NCI-H1048 (cell line): ENCODE measurements at places on chromosomes 5 and 9.

DNA sequence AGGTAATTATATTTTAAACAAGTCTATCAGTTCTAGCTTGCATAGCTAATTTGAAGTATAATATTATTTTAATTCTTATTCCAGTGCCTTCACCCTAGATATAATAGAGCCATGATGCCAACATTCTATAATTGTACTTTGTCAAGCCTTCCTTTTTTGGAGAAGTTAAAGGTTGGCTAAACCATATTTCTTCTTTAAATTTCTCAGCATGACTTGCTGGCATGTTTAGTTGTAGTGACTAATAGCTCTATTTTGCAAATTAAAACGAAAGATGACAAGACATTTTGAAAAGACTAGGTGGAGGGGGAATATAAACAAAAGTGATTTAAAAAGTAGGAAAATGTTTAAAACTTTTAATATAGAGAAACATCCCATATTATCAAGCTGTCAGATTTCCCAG is 400.7 kb downstream of the PSAT1 start:
- DNase-seq = no peak

DNA sequence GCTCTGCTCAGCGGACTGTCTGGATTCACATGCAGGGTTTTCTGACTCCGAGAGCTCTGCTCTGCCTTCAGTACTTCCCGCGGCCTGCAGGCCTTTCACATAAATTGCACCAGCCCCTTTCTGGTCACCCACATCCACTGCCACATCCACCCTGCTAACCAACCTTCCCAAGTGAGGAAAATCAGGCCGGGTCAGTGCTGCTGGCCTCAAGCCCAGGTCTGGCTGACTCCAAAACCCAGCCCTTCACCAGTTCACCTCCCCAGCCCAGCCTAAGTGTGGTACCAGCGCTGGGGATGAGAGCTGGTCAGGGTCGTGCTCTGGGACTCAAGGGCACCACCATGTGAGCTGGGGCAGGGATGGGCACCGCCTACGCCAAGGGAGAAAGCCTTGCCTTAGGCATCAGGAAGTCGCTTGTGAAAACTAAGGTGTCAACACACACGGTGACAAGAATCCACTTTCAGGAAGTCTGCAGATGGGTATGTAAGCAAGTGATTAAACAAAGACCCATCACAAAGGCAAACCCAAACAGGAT is 12.3 kb downstream of the LMAN2 start:
- DNase-seq = no peak

DNA sequence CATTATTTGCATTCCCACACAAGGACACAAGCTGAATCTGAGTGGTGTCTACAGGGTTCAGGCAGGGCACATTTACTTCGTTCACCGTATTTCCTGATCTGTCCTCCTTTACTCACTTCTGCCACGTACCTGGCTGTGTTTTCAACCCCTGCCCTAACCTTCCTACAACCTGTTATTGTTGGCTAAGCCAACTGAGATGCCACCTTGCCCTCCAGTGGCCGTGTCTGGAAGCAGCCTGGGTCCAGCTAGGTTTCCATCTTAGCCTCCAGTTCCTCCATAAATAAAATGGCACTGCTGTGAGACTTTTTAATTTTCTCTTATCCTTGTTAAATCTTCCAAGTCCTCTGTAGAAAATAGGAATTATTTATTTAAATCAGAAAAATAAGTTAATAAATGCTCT is 64.8 kb downstream of the ATP10B start:
- no peak for DNase-seq

GRCh38 chr5:112691758-112692157 is 45.9 kb upstream of the APC start:
- no peak for DNase-seq

DNA sequence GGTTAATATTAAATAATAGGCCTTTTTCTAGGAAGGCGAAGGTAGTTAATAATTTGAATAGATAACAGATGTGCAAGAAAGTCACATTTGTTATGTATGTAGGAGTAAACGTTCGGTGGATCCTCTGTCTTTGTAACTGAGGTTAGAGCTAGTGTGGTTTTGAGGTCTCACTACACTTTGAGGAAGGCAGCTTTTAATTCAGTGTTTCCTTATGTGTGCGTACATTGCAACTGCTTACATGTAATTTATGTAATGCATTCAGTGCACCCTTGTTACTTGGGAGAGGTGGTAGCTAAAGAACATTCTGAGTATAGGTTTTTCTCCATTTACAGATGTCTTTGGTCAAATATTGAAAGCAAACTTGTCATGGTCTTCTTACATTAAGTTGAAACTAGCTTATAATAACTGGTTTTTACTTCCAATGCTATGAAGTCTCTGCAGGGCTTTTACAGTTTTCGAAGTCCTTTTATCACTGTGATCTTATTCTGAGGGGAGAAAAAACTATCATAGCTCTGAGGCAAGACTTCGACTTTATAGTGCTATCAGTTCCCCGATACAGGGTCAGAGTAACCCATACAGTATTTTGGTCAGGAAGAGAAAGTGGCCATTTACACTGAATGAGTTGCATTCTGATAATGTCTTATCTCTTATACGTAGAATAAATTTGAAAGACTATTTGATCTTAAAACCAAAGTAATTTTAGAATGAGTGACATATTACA is 45.7 kb downstream of the TGFBR1 start:
- DNase-seq = no peak

DNA sequence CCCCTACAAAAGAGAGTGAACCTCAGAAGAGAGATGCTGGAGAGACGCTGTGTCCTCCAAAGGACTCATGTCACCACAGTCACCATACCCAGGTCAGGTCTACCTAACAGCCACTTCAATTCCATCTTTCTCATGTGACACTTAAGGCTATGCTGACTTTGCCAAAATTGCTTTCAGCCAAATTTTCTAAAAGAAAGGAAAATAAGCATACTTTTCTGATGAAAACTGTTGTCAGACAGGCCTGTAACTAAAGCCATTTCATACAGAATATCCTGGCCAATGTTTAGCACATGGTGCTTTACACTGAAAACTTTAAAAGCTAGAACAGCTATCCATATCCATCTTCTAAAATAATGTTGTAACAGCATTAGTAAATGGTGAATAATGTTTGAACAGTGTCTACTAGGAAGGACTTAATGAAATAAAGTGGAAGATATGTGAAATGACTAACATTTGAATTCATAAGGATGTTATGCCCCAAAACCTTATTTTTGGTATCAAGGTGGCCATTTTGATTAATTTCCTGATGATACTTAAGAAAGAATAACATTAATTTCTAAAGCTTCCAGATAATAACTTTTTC is 97.2 kb downstream of the NFIB start:
- no peak for DNase-seq

- DNase-seq = peak; percentile 89
Observed at GRCh38 chr9:130689937-130690700, 3.5 kb upstream of the EXOSC2 start.

GRCh38 chr9:133873009-133873408 is 119.1 kb downstream of the VAV2 start:
- no peak for DNase-seq

DNA sequence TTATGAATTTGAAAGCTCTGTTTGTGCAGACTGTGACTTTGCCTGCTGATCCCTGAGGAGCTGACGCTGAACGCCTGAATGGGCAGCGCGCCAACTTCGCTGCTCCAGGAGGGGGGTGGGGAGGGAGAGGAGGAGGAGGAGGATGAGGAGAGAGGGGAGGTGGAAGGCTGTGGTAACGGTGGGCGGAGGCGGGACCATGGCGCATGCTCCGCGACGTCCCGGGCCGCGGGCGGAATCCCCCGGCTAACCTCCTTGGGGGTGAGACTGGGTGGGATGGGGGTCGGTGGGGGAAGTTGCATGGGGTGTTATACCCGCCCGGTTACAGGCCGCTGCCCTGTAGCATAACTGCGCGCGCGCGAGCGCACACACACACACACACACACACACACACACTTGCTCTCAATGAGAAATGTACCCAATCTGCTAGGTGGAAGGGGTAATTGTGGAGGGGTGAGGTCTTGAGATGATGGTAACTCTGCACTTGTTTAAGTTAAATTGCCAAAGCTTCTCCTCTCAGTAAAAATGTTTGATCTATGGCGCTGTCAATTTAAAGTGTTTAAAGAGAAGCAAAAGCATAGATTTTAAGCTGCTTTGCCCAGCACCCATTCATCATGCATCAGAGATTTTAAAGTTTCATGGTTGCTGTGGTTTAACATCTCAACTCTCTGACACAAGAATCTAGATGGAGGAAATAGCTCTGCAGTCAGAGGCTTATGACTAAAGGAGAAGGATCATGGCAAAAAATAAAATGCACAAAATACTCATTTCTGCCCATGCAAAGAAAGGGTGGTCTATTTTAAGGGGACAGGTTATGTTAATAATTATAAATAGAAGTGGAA is 76.6 kb upstream of the TBCA start:
- DNase-seq = no peak

- no peak for DNase-seq
Observed at GRCh38 chr9:77907585-77907984, 124.0 kb downstream of the GNAQ start.

- no peak for DNase-seq
Observed at GRCh38 chr9:114314881-114315722, 7.8 kb upstream of the ORM1 start.

DNA sequence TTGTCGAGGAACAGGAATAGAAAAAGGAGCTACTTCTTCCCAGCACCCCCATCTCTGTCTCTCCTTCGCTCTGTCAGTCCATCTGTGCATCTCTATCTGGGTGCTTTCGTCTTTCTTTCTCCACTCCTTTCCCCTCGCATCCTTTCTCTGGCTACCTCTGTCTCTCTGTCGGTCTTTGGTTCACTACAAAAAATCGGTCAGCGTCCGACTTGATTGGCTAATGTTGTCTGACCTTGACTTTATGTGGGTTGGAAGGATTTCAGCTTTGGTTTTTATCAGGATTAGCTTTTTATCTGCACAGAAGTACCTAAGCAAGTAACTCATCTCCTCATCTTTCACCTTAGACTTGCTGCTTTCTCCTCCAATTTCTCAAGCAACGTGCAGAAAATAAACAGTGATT is 575.2 kb upstream of the ZNF462 start:
- DNase-seq = no peak

- no peak for DNase-seq
Observed at GRCh38 chr5:106959387-106959786, 711.4 kb downstream of the EFNA5 start.

- DNase-seq = no peak
Observed at GRCh38 chr9:113578882-113579282, 115.4 kb downstream of the RGS3 start.

- DNase-seq = no peak
Observed at GRCh38 chr5:146025114-146025680, 80.2 kb downstream of the PLAC8L1 start.

DNA sequence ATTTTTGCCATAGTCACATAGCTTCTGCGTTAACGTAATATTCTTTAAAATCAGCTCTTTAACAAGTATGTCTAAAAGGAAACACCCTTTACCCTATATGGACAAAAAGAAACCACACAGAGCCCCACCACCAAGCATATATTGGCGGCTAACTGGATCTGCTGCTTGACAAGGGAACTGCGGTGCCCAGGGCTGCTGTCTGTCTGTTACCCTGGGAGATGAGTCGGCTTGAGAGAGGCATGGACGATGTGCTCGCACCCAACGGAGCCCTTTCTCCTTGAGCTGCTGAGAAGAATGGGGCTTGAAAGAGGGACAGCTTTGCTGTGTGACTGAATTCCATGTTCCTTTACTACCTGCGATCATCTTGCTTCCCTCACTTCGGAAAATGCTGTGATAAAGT is 158.6 kb upstream of the SHB start:
- DNase-seq = no peak

DNA sequence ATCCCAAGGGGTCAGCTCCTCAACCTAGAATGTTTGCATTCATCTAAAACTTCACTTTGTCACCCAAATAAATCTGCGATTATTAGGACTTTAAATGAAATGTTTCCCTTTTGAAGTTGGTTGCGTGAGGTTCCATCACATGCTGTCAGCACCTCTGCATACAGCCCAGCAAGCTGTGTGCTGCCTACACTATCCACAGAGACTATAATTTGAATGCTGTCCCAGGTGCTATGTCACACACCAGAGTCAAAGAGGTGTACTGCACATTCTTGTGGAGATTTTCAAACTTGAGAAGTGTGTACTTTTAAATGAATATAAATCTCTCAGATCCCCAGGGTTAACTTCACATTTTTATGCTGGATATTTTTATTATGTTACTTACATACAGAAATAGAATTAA is 19.3 kb upstream of the CKS2 start:
- DNase-seq = no peak

- DNase-seq = no peak
Observed at GRCh38 chr9:123360161-123361085, 4.4 kb downstream of the CRB2 start.

DNA sequence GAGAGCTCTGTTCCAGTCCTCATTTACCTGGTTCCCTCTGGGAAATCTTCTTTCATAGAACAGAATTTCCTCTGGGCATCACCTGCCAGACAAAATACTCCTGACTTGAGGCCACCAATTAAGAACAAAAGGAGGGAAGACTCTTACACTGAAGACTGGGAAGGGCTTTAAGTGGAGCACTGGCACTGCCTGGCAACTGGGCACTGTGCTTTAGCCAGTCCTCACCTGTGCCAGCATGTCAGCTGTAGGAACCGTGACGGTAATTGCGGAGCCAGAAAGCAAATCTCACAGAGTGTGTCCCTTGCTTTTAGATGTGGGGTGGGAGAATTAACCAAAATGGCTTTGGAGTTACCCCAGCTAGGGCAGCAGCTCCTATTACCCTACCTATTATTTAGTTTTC is 40.6 kb downstream of the FAM219A start:
- no peak for DNase-seq

- no peak for DNase-seq
Observed at GRCh38 chr5:32030222-32030621, 143.9 kb downstream of the GOLPH3 start.
